Stimulated activated CD8-positive, alpha-beta memory T cell treated with anti-CD3 and anti-CD28 coated beads, Interleukin-4, amount 100 ng/mL, for 24 hours (primary cell): ENCODE measurements at places on chromosomes 5 and 9.

DNA sequence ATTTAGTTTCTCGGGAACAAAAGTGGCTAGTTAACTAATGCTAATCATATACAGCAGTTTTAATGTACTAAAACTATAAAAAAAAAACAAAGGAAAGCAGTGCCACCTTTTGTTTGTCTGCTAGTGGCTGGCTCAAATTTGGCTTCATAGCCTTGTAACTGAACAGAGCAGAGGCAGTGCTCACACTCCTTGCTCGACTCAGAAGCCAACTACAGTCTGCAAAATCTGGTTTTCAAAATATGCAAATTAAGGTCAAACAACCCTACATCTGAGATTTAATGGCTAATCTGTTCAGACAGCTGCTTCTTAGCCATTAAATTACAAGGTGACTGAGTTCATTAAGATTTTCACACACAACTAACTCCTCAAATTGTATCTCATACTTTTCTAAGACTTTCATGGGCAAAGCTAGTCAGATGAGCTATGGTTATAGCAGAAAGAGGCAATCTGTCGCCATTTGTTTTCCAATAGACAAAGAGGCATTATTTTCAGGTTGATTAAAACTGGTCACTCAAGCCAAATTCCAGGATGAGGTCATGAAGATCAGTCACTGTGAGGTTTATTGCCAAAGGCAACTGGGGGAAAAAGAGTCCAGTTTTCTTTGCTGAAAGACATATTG lies 56.8 kb upstream of the EPB41L4A start:
- no peak for DNase-seq

DNA sequence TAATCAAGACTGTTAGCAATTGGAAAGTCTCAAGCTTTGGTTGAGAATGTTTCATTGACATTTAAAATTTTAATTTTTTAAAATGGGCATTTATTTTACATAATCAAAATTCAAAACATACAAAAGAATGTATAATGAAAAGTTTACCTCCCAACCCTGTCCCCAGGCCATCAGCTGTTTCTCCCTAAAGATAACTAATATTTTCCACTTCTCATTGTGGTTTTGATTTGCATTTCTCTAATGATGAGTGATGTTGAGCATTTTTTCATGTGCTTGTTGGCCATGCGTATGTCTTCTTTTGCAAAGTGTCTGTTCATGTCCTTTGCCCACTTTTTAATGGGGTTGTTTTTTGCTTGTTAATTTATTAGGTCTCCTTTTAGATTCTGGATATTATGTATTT lies 11.4 kb upstream of the MACIR start:
- DNase-seq = no peak

DNA sequence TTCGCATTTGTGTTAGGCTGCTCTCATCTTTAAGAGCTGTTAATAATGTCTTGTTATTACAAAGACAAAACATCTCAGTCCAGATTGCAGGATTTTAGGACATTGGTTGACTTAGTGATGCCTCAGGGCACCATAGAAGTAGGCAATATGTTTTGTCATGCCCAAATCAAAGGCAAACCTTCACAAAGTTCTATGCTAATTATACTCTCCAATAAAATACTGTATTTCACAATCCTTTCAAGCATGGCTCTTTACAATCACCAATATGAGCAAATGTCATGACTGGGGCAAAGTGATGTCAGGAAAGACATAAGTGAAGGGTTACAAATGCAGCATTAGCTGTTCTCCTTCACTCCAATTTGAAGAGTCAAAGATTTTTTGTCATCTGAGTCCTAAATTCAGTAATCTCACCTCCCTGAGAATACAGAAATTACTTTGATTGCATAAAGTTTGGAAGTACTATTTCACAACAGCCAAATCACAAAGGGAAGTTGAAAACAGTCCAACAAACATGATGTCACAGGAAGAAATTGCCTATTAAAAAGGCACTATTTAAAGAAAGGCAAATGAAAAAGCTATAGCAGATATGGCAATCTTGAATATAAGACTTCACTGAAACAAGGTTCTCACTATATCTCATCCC lies 303.2 kb downstream of the PRR16 start:
- DNase-seq = no peak

DNA sequence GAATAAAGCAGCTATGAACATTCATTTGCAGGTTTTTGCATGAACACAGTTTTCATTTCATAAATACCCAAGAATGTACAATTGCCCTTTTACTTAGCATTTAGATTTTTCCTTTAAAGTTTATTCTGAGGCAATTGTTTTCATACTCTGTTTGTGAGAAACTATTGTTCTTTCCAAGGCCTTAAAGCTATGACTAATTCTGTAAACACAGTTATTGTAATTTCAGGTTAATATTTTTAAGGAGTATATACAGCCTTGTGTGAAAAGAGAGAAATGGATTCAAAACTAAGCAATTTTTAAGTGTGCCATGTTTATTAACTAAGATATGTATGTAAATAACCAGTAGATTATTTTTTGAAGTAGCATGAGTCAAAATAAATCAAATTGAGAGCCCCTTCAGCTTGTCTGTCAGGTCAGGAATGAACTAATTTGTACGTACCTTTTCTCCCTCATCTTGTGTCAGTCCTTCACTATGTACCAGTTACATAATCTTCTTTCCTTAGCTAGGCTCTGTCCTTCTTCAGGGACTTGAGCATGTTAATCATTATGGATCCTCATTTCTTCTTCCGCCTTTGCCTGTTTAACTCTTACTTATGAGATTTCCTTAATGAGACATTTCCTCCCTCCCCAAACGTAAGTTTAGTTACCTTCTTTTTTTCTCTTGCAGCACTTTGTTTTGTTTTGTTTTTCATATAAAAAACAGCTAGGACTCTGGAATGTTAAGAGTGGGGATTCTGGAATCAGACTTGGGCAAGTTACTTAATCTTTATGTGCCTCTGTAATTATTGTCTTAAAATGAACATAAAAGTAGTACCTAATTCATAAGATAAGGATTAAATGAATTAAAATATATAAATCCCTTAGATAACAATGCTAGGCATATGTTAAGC lies 63.6 kb downstream of the NIPBL start:
- no peak for DNase-seq

DNA sequence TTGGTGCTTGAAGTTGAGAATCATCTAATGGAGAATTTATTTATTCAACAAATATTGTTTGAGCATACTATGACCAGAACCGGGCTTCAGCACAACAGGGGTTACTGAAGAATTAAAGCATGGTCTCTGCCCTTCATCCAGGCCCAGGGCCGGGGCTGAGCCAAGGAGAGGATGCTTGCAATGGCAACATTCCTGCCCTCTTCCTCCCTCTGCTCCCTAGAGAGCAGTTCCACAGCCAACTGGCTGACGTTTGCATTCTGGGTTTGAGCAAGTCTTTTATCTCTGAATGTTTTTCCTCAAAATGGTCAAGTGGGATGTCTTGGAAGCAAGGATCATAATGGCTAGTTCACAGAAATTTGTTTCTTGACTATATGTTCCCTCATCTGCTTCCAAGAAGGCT lies 80.7 kb downstream of the GLDC start:
- DNase-seq = no peak

DNA sequence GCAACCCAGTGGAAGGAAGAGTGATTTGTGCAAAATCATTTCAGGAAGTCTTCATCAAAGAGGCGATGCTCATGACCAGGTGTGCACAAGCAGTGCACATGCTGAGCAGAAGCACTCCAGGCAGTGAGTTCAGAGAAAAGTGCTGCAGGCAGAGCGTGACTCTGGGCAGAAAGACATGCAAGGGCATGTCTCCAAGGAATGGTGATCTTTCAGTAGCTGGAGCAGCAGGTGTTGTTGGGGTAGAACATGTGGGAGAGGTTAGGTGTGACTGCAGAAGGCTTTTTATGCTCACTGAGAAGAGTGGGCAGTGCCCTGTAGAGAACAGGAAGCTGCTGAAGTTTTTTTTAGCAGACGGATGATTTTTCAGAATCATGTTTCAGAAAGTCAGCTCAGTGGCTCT lies 545.4 kb upstream of the TLE4 start:
- no peak for DNase-seq

- DNase-seq = no peak
Observed at GRCh38 chr5:98763001-98763630, 10.3 kb upstream of the RGMB start.

DNA sequence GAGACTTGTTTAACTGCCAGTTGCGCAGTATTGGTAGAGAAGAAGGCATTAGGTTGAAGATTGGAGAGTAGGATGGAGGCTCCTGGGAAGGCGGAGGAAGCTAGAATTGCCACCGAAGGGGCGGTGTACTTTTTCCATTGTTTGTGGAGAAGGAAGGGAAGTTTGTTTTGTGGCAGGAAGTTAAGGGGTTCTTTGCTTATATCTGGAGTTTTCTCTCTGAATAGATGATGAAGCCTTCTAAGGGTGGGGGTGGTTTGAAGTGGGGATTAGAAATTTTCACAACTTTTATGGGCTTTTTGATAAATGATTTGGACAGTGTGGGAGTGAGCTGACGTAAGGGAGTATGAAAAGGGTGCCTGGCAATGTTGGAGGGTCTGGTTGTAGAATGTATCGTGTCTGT lies 59.3 kb downstream of the SNX30 start:
- no peak for DNase-seq

DNA sequence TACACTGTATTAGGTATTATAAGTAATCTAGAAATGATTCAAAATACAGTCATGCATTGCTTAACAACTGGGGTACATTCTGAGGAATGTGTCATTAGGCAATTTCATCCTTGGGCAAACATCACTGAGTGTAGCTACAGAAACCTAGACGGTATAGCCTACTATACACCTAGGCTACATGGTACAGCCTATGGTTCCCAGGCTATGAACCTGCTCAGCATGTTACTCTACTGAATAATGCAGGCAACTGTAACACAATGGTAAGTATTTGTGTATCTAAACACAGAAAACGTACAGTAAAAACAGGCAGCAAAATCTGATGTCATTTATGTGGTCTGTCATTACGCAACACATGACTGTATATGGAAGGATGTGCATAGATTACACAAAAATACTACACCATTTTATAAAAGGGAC lies 96.8 kb downstream of the RAPGEF6 start:
- no peak for DNase-seq

DNA sequence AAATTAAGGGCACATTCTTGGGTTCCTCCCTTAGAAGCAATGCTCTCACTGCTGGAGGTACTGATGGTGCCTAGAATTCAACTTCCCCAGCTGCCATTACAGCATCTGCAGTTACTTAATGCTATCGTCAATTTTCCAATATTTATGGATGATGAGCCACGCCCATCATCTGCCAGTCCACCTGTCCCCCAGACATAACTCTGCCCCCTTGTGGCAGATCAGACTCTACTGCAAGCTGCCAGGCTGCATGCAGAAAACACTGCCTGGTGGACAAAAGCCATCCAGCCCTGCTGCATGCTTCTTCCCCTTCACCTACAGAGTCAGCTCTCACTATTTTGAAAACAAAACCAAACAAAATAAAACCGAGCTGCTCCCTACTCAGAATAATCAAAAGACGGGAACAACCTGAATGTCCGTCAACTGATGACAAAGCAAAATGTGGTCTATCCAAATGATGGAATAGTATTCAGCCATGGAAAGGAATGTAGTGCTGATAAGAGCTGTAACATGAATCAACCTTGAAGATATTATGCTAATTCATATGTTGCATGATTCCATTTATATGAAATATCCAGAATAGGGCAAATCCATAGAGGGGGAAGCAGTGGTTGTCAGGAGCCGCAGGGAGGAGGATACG lies 66.4 kb downstream of the RETREG1 start:
- no peak for DNase-seq

GRCh38 chr5:171205375-171205774 lies 103.7 kb upstream of the TLX3 start:
- no peak for DNase-seq

- no peak for DNase-seq
Observed at GRCh38 chr5:158398360-158399201, 539.6 kb upstream of the CLINT1 start.

DNA sequence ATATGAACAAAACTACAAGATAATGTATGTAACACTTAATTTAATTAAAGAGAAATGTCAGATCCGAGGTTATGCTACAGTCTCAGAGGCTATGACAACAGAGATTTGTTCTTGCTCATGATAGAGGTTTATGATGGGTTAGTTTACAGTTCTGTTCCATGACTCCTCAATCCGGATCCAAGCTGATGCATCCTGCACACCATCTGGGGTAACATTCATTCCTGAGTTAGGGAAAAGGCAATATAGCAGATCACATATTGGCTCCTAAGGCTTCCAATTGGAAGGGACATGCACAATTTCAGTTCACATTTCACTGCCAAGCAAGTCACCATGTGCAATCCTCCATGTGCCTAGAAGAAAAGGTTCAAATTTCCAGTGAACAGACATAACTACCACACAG lies 40.4 kb downstream of the ABLIM3 start:
- no peak for DNase-seq

GRCh38 chr9:27276193-27277030 lies 20.5 kb downstream of the EQTN start:
- no peak for DNase-seq

GRCh38 chr9:130549093-130549735 lies 30.2 kb upstream of the FUBP3 start:
- no peak for DNase-seq

GRCh38 chr9:131656356-131657036 lies 83.4 kb downstream of the RAPGEF1 start:
- DNase-seq = peak; percentile 54

- no peak for DNase-seq
Observed at GRCh38 chr5:148619484-148619883, 34.8 kb downstream of the HTR4 start.

- no peak for DNase-seq
Observed at GRCh38 chr9:107109324-107109723, 173.8 kb upstream of the RAD23B start.

DNA sequence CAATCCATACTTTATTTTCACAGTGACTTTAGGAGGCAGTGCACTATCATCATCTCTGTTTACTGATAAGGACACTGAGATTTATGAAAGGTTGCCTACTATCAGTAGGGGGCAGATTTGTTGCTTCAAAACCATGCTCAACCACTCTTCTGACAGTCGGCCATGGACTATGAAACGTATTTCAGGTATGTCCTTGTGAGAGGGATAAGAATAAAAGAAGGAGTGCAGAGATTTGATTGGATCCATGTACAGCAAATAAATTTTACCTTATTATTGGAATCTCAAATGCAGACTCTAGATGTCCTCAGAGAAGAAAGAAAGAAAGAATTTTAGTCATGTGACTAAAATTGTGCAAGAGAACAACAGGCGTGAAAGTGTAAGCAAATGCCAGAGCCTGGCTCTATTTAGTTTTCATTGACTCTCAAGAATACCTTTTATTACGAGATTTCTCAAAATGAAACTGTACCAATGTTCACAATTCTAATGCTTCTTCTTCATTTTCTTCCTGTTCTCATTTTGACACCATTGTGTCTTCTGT lies 296.6 kb upstream of the RASA1 start:
- DNase-seq = no peak

GRCh38 chr5:35803191-35803651 lies 53.5 kb upstream of the IL7R start:
- no peak for DNase-seq

DNA sequence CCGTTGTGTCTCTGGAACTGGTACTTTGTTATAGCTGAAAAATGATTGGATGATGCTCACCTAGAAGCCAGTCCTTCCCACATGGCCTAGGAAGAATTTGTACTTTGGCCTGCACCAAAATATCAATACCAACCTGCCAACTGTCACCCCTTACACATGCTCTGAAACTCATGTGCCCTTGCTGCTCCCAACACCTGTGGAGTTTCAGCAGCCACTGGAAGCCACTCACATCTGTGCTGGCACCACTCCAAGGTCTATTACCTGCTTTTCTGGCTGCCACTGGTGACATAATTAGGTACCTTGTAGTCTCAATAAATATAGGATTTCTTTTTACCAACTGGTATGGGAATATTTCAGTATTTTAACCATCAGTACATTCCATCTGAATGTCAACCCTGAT lies 363.6 kb downstream of the SH3GL2 start:
- DNase-seq = no peak

- peak; percentile 14 for DNase-seq
Observed at GRCh38 chr5:172223901-172224873, 30.2 kb downstream of the EFCAB9 start.
